Non-pigmented ciliary epithelial cell (primary cell): ENCODE measurements at places on chromosomes 11 and 22.

DNA sequence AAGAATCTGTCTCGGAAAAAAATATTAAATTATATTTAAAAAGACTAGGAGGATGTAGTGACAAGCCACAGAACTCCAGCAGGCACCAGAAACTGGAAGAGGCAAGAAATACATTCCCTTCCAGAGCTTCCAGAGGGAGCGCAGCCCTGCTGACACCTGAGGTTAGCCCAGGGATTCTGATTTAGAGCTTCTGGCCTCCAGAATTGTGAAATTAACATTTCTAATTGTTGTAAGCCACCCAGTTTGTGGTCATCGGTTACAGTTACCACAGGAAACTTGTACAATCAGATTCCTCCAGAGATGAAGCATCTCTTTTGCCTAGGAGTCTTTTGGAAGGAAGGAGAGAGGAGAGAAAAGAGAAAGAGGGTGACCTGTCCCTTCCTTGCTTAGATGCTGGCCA, 6.4 kb upstream of the UBASH3B start:
- no peak for DNase-seq

- no peak for DNase-seq
Observed at GRCh38 chr11:15500643-15501042, 385.9 kb downstream of the INSC start.

DNA sequence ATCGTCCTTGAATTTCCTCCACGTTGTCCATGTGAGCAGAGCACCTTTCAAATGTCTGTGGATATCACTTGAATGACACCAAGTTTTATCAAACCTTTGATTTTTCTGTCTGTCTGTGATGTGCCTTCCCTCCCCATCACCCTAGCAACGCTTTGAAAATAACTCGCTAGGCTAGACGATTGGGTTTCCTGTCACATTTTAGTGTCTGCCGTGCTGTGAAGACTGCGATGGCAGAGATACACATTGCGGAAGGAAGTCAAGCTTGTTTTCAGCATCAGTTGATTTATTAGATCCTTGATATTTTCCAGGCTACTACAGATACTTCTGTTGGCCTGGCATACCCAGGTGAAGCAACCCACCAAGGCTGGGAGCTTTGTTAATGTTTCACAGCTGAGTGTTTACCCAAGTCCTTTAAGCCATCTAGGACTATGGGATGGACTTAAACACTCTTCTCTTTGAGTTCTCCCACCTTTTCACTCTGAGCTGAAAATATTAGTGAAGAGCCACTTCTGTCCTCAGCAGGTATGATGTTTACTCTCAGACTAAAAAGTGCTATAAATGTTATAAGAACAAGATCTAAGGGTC, 93.6 kb upstream of the CD44 start:
- no peak for DNase-seq

DNA sequence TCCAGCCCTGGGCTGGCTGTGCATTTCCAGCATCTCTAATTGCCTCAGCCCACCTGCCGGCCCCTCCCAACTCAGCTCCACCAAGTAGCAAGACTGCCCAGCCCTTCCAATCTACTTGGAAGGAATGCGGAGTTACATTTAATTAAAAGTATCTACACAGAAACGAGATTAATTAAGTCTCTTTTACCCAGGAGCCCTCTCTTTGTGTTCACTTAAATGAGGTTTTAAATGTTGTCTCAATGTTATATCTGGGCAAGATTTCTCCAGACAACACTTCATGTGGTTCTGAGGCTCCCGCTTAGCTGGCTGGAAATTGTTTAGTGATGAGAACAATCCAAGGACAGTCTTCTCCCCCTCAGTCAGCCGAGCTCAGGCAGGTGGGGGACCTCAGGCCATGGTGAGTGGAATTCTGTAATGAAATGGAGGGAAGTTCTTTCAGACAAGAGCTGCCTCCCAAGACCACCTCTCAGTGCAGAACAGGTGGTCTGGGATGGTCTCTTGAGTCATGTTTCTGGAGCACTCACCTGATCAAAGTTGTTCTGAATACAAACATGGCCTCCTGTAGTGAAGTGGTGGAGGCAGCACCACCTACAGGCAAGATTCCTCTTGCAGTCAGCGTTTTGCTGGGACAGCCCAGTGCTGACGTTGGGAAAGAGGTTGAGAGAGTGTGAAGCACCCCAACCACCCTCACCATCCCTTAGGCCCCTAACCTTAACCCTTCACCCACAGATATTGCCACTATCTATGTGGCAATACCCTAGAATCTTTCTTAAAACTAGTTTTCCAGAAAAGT, 371.6 kb downstream of the CADM1 start:
- no peak for DNase-seq

DNA sequence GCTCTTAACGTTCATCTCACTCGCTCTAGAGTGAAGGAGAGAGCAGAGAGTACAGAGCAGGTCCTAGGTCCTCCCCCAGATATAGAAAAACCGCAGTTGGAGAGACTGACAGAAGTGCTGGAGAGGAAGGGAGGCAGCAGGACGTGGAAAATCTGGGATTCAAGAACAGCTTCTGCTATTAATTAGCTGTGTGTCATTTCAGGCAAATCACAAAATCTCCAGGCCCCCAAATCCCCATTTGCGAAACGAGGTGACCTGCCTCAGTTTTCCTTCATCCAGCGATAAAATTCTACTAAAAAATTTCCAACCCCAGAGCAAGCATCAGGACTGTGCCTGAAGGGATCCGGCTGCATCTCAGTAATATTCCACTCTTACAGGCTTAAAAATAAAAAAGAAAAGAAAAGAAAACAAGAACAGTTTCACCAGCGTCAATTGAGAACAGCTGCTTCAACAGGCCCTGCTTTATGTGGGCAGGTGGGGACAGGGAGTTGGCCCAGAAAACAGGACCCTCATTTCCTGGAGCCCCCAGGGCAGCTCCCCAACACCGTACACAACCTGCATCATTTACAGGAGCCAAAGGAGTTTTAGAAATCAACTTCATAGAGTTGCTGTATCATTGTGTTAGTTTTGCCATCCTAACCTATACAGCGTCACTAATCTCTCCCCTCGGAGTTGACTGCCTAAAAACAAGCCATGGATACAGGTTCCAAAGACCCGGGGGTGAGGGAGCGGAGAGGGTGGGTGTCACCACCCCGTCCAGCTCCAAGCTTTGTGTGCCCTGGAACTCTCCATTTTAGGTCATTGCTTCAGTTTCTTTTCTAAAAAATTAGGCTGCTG, 2.3 kb upstream of the MALAT1 start:
- no peak for DNase-seq
